ENCODE measurements at places on chromosomes 5 and 9. TPM values are rescaled to one million over a fixed set of nuclear protein-coding genes. Genes with fewer than 3 reads are reported as not detected.

DNA sequence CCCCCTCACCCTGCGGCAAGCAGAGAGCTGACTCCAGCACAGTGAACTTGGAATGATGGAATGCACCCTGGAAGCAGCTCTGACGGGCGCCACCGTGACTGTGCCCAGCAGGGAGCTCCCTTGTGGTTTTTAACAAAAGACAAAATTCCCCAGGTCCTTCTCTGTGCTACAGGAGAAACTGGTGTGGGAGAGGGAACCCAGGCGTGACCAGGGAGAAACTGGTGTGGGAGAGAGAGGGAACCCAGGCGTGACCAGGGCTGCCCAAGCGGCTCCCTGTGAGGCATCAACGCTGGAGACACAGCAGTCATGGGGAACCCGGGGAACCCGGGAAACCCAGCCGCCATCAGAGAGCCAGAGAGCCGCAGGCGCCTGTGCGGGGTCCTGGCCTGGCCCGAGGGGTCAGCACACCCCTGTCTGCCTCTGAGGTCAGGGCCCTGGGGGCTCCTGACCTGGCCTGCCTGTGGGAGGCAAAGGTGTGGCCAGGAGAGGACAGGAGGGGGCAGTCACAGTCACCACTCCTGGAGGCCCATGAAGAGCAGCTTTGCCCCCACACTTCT lies 3.1 kb upstream of the AHRR start:
- H3K27me3 ChIP-seq = peaks cover 45% of the 10 kb centered on the region
- peaks cover 6% of the 10 kb centered on the region for H3K4me1 ChIP-seq
- H3K4me3 ChIP-seq = no peak overlapping the region
- no peak for DNase-seq
- H3K36me3 ChIP-seq = peaks cover 8% of the 10 kb centered on the region

DNA sequence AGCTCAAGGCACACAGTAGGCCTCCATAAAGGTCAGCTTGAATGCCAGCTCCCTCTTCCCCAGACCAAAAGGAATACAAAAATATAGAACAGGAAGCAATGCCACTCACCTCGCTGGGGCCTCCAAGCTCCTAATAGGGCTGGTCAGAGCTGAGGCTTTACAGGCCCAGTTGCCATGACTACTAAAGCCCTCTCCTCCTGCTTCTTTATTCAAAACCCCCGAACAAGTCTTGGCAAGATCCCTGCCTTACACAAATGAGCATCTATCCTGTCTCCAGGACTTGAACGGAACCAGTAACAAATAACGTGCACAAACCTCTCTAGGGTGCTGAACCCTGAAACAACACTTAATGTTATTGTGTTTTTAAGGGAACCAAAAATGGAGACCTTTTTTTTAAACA lies 136.3 kb downstream of the SIL1 start:
- no peaks in the 10 kb centered on the region for H3K27me3 ChIP-seq
- H3K4me1 ChIP-seq = peaks cover 33% of the 10 kb centered on the region
- no peak for DNase-seq
- peaks cover 2% of the 10 kb centered on the region for H3K36me3 ChIP-seq
- peak overlapping the region; percentile 92 for H3K27ac ChIP-seq
- peak overlapping the region; percentile 4 for H3K4me3 ChIP-seq

Gene LMNB1
- total RNA-seq = 84.4 TPM

Gene HMGXB3
- total RNA-seq = 53.1 TPM

Measured in mesothelial cell of epicardium (in vitro differentiated cells).